Activated CD4-positive, alpha-beta T cell treated with anti-CD3 and anti-CD28 coated beads, Interleukin-2, amount 50 U/mL, for 1 hour (primary cell): ENCODE measurements at places on chromosomes 2 and 18.

DNA sequence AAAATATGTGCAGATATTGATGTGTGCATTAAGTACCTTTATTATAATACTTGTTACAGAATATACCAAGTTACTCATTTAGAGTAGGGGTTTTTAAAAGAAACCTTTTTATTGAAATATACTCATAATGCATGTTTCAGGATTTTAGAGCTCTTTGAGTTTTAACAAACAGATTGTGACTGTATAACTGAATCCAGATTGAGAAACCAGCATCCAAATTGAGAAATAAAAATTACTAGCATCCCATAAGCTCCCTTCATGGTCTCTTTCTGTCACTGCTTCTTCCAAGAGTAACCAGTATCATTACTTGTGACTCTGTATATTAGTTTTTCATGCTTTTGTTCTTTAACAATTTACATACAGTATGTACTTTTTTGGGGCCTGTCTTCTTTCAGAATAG, 156.9 kb downstream of the UBR3 start:
- no peak for DNase-seq

- DNase-seq = no peak
These were observed 29.0 kb downstream of the CFAP210 start for GRCh38 chr2:169664978-169665930.

DNA sequence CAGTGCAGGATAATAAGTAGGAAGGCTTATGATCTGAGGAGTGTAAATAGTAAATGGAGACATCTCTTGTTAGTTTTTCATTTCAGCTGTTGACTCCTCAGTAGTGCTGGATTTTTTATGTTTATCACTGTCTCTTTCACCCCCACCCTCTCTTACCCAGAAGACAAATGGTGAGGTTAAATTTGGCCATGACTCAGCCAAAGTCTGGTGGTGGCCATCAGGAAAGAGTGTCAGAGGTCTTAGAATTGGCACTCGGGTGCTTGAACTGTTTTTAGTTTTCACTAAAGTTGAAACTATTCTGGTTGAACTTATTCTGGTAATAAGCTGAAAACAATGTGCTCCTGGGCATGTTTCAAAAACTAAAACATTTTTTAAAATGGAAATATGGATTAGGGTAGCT, 123.3 kb downstream of the FHOD3 start:
- no peak for DNase-seq

- DNase-seq = no peak
These were observed 97.3 kb downstream of the DOCK10 start for GRCh38 chr2:224944707-224945547.

GRCh38 chr2:16438613-16439321, 226.9 kb downstream of the CYRIA start:
- no peak for DNase-seq

- DNase-seq = no peak
These were observed 67.3 kb upstream of the SPATS2L start for GRCh38 chr2:200239216-200239615.

DNA sequence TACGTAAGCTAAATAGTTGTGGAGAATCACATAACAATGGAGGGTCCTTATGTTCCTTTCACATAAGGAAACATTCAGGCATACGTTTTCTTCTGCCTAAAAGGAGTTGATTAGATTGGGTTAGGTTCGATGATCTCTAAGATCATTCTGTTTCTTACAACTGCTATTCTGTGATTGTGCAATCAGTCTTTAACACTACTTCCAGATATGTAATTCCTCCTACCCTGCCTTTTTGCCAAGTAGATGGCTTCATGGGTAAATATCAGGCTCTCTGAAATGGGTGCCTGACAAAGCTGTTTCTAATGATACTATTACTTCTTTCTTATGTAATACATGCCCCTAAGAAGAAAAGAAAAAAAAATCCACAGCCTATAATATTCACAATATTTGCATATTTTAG, 321.5 kb downstream of the XIRP2 start:
- DNase-seq = no peak

DNA sequence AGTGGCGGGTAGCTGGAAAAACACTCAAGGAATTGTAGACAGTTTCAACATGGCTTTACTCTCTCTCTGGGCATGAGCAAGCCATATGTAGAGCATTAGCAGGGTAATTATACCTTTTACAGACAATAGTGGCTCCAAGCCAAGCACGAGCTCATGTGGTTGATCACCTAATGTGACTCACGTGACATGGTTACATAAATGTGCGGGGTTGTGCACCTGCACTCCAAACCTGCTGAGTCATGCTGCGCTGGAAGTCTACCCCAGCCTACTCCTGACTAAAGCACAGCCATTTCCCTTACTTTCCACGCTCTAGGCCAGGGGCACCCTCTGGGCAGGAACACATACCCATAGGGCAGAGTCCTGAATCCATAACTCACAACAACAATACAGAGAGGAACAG, 232.8 kb downstream of the MBD5 start:
- DNase-seq = no peak

DNA sequence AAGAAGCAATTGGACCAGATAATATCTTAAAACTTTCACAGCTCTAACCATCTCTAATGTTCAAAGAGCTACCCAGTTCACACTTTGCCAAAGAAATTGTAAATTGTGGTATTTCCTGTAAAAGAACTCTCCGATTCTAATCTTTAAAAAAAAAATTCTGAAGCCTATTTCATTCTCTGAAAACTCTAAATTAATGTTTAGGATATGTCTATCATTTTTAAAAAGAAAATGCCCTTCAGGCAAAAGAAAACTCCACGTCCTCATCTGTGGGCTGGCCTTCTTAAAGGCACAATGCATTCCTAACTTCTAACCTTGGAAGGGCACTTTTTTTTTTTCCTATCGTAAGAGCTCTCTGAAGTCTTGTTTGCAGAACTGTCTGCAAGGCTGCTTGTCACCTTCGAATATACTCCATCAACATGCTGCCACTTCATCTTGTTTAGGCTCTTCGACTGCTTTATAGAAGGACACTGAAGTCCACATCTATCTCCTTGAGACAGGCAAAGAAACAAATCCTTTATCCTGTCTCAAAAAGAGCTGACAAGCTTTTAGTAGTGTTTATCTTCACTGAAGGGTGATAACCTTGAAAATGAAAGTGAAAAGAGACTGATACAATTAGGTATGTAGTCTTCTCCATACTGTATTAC, 124.3 kb upstream of the SLC39A10 start:
- DNase-seq = no peak

GRCh38 chr2:132725748-132726147, 55.7 kb upstream of the LYPD1 start:
- DNase-seq = no peak

DNA sequence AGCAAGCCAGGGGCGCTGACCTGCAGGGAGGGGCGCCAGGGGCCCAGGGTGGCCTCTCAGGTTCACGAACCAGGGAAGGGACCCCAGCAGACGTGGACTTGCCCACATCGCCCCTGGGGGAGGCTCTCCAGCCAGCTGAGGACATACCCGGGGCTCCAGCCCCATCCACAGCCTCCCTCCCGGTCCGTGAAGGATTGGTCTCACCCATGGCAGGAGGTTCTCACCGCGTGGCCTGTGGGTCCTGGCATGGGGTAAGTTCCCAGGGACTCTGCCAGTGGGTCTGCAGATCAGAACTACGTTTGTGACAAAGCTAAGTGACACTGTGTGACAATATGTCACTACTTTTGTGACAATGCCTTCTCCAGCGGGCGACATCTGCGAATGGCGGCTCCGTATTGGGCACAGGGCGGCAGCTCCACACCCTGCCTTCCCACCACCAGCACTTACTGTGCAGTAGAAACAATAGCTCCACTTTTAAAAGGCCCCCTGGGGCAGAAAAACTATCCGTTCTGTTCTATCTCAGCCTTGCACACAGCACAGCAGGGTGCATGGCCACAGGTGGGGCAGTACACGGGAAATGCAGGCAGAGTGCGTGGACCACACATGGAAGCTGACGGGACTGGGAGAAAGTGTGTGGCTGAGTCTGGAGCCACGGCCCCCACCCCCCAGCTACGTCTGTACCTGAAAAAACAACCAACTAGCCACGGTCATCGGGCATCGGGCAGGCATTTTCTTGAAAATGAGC, 65.2 kb upstream of the CTDP1 start:
- no peak for DNase-seq
